ENCODE measurements at places on chromosomes 2 and 18.
A peak's percentile ranks its signal among the peaks of the same experiment; 100 is the strongest.

DNA sequence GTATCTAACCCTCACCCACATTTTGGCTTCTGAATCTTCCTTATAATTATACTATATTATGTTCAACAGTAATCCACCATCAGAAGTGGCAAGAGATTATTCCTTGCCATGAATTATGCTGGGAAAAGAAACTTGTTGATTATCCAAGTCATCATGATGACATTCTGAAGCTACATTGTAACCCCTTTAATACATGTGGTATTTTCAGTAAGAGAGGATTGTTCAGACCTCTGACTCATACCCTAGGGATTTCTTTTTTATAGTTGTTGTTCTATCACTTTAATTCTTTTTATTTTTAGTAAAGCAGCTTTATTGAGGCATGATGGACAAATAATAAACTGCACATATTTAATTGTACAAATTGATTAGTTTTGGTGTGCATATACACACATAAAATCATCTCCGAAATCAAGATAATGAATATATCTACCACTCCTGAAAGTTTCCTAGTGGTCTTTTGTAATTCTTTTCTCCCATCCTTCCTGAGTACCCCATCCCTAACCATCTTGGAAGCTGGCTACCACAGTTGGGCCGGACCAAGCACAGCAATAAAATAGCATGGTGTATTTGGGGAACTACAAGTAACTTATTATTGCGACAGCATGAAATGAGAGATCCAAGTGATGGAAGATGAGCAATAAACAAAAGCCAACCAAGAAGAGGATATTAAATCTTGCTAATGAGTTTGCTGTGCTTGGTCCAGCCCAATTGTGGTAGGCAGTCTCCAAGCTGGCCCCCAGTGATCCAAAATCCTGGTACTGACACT, 159.9 kb downstream of the BARD1 start:
- DNase-seq: no peak

DNA sequence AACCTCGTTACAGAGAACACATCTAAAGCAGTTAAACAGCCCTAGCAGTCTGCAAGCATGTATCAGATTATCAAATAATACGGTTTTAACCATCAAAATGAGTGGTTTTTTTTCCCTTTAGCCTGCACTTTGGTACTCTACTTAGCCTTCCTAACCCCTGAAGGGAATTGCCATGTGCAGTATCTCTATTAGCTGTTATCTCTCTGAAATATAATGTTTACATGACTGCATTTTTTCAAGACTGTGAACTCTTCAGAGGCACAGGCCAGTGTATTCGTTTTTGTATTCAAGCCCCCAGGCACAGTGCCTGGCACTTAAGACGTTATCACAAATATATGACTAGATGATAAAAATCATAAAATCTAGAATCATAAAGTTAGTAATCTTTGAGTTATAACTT, 509.5 kb downstream of the PARD3B start:
- DNase-seq: no peak

DNA sequence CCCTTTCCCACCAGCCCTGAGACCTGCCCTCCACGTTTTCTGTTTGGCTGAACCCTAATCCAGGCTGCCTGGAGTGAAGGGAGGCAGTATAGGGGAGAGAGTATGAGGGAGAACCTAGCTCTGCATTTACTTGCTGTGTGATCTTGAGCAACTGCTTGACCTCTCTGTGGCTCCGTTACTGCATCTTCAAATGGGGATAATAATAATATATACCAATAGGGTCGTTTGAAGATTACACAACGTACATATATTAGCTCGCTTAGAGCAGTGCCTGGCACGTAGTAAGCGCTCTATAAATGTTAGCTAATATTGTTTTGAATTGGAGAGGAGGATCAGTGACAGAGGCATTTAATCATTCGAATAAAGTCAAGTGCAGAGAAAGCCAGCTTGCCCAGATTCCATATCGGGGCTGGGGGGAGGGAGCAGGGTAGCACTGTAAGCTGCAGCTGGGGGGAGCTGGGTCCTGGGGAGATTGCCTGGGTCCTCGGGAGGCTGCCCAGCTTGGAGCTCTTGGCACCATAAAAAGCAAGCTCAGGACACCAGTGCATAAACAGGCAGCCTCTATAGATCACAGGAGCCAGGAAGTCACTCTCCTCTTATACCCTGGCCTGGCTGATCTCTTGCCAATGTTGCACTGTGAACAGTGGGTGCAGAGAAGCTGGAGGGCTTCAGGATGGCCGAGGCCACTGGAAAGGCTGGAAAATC, 19.1 kb downstream of the KCNK3 start:
- no peak for DNase-seq

- DNase-seq: no peak
These were observed 58.9 kb upstream of the ZNF516 start for GRCh38 chr18:76553715-76554546.

DNA sequence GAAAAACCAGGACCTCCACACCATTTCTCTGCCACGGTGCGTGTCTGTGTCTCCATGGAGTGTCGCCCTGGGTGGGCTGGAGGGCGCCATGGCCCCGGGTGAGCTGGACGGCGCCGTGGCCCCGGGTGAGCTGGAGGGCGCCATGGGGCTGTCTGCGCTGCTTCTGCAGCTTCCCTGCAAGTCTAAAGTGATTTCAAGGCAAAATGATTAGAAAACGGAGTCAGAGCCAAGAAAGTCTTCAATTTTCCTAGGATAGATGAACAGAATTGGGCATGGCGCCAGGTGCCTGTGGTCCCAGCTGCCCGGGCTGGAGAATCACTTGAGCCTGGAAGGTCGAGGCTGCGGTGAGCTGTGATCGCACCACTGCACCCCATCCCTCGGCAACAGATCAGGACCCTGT, 27.7 kb upstream of the NFATC1 start:
- no peak for DNase-seq

DNA sequence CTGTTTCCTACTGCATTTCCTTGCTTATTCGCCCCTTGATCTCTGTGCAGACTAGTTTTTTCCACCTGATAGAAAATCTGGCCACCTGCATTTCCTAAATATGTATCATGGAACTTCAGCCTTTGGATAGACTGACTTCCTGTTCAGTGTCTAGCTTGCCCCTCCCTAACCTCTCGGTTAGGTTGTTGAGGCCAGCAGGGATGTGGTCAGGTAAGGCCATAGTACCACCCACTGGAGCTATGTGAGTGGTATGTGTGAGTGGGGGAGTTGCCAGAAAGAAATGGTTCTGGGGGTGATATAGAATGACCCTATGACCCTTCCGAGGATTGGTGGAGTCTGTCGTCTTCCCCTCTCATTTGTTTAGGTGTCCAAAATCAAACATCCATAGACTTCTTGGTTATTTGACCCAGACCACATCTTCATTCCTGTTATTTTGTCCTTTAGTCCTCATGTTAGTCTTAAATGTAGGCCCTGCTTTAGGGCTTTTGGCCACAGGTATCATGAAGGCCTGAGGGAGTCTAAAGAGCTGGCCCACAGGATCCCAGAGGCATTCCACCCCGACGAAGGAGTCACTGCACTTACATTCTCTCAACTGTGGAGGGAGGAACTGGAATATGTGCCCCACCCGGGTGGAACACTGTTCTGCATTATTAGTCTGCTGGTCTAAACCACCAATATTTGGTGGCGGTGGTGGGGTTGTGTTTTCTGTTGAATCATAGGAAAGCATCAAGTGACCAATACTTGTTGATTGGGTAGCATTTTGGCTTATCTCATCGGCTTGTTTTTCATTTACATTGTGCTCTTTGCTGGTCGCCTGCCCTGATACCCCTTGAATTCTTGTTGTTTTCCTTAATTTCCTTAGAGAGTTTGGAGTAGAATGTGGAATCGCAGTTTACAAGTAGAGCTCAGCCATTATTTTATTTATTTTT, 21.9 kb downstream of the CAB39 start:
- no peak for DNase-seq

- DNase-seq: peak; percentile 6
These were observed 123.2 kb downstream of the SMAD7 start for GRCh38 chr18:48827291-48828193.

Measured in SW 1271 (cell line).